Stimulated activated CD4-positive, alpha-beta T cell treated with anti-CD3 and anti-CD28 coated beads, TNF-alpha, amount 100 ng/mL, for 48 hours (primary cell): ENCODE measurements at places on chromosomes 4 and X.

GRCh38 chr4:115470763-115471162 is 357.3 kb upstream of the NDST4 start:
- DNase-seq, result no peak

GRCh38 chr4:26369581-26369980 is 48.8 kb downstream of the RBPJ start:
- no peak for DNase-seq

DNA sequence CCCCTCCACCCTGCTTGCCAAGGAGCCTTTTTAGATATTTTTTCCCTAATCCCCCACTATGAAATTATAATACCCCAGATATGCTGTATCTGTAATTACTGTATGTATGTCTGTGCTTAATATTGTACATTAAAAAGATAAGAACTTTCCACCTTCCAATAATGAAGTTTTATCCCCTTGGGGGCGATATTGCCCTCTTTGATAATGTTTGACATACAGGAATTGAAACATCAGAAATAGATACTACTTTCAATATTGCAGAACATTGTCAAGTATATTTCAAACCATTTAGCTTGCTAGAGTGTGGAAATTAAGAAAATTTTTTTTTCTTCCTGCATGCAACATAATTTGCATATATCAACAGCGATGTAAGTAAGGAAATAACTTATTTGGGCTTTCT is 58.9 kb downstream of the NAF1 start:
- no peak for DNase-seq

DNA sequence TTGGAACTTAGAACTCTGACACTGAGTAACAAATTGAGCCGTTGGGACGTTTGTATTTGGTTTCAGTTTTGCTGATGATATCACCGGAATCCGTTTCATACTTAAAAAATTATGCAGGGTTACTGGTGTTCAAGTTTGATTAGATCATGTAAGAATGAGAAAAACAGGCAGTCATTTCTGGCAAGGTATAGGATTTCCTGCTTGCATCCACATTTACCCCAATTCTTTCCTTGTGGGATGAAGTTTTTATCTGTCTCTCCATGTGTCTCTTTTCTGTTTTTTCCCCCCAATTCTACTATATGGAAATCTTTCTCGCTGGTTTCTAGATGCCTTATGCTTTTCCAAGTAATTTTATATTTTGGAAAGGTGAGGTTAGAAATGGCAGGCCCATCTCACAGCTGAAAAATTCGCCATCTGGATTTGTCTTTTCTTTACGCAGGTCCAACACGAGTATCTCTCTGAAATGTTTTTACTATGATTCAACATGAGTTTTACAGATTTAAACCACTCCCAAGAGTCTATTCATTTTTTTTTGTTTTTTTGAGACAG is 197.9 kb downstream of the SHOX start:
- DNase-seq, result no peak

- DNase-seq, result no peak
These were observed 29.8 kb downstream of the YY2 start for GRCh38 chrX:21885568-21885967.

GRCh38 chrX:13168269-13168668 is 123.8 kb upstream of the FAM9C start:
- DNase-seq, result no peak

DNA sequence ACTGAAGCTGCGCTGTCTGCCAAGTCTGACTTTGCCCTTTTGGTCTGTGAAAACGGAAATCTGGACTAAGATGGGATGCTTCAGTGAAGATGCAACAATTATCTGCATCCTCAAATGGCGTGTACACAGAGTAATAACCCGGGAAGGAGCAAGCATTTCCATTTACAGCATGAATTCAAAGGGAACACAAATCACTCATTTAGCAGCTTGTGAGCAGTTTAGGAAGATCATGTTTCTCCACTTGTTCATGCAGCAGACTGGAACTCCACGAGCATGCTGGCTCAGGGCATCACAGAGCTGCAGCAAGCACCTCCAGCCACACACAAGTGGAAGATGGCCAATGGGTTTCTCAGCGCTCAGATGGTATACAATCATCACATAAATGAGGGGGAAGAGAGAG is 175.5 kb downstream of the NLGN4X start:
- DNase-seq, result no peak

- DNase-seq, result no peak
These were observed 59.0 kb downstream of the ING2 start for GRCh38 chr4:183563874-183564273.

GRCh38 chr4:101287324-101287723 is 60.0 kb downstream of the PPP3CA start:
- no peak for DNase-seq

DNA sequence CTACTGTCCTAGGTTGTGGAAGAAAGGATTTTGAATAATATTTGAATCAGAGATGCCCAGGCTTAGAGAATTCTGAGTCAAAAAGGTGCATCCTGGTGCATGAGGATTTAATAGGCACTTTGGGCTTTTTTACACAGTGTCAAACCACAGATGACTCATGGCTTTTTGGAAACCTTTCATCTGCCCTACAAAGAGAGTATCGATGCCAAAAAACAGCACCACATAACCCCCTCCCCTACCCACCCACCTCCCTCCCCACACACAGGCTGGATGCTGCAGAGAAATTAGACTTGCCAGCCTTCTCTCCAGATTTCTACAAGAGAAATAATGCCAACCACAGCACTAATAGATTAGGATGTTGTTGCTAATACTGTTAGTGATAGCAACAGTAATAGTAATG is 779.3 kb downstream of the NLGN4X start:
- no peak for DNase-seq

DNA sequence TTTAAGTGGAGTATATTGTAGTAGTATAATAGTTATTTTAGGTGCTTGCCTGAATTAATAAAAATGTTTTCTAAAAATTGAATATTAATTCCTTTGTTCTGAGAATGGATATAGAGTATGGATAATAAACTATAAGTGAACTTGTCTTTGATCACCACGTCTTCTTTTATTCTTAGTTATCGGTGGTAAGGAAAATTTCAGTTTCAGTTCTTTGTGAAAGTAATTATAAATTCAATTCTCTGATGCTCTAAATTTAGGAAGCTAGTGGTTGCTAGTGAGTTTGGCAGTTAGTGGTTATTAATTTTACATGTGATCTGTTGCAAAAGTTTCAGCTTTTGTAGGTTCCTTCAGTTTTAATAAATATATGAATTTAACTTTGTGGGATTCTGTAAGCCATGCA is 30.8 kb downstream of the MRPL1 start:
- no peak for DNase-seq
